Placental epithelial cell (primary cell): ENCODE measurements at places on chromosomes 11 and 22. TPM values are rescaled to one million over a fixed set of nuclear protein-coding genes. Genes with fewer than 3 reads are reported as not detected.

The RIMBP3B gene
- total RNA-seq, result 0.65 and 0.79 TPM in 2 replicates

The CADM1 gene
- 64.0 and 89.5 TPM in 2 replicates for total RNA-seq

The HORMAD2 gene
- 0.39 TPM in 1 of 2 replicates, not detected in the other for total RNA-seq

The IL17REL gene
- not detected in 2 replicates for total RNA-seq

The IL18 gene
- total RNA-seq, result 1.1 and 1.6 TPM in 2 replicates

The TRIM51 gene
- total RNA-seq, result not detected in 2 replicates

The STK33 gene
- total RNA-seq, result under 0.01 TPM in 1 of 2 replicates, not detected in the other
